ENCODE measurements at places on chromosomes 6 and 20. TPM values are rescaled to one million over a fixed set of nuclear protein-coding genes. Genes with fewer than 3 reads are reported as not detected.

GNRH2 gene
- not detected for total RNA-seq

PLA2G7 gene
- 0.80 TPM for total RNA-seq

RAET1E gene
- total RNA-seq = not detected

FAM217B gene
- total RNA-seq = 7.9 TPM

SCRT2 gene
- not detected for total RNA-seq

ELOVL2 gene
- 0.27 TPM for total RNA-seq

ALDH8A1 gene
- total RNA-seq = 0.40 TPM

MRAP2 gene
- total RNA-seq = 2.7 TPM

RAMACL gene
- total RNA-seq = 1.1 TPM

MMP24 gene
- total RNA-seq = 2.7 TPM

SLC22A3 gene
- 10.6 TPM for total RNA-seq

DDX43 gene
- total RNA-seq = not detected

ZBTB12 gene
- 1.9 TPM for total RNA-seq

ZC3H12D gene
- 20.3 TPM for total RNA-seq

TAF4 gene
- 20.6 TPM for total RNA-seq

SYTL3 gene
- total RNA-seq = 4.8 TPM

PBOV1 gene
- total RNA-seq = not detected

RNF39 gene
- not detected for total RNA-seq

PXDC1 gene
- 54.9 TPM for total RNA-seq
